ENCODE measurements at places on chromosomes 1 and 21.

DNA sequence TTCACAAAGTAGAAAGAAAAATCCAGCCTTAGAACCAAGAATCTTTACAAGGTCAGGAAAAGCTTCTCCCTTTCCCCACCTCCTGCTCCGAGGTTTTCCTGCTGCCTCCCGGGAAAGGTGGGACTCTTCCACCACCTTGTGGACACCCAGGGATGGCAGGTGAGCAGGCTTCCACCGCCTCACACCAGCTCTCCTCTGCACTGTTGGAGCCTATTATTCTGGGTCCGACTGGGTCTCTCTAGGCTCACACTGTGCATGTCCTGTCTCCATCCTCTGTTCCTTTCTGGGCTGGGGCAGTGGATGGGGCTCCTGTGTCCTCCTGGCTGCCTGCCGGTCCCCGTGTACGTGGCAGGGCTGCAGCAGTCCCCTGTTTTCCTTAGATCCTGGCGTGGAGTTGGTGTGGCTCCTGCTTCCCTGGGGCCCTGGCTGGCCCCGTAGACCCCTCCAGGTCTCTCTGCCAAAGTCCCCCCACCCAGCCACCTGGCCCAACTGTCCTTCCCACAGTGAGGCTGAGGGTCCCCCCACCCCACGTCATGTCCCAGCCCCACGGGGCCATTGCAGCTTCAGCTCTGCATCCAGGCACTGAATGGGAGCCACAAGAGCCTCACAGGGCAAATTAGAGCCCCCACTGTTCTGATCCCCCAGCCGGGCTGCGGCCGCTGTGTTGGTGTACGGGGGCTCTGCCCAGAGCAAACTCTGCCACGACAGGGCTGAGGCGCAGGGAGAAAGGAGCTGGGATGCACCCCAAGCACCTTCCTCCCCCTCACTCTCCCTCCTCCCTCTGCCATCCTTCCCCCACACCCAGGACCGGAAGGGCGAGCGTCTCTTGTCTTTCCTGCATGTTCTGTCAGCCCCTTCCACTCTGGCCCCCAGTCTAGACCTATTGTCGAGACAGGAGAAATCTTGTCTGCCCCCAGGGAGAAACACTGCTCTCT lies 3.3 kb upstream of the SLC45A1 start:
- no peak for DNase-seq

DNA sequence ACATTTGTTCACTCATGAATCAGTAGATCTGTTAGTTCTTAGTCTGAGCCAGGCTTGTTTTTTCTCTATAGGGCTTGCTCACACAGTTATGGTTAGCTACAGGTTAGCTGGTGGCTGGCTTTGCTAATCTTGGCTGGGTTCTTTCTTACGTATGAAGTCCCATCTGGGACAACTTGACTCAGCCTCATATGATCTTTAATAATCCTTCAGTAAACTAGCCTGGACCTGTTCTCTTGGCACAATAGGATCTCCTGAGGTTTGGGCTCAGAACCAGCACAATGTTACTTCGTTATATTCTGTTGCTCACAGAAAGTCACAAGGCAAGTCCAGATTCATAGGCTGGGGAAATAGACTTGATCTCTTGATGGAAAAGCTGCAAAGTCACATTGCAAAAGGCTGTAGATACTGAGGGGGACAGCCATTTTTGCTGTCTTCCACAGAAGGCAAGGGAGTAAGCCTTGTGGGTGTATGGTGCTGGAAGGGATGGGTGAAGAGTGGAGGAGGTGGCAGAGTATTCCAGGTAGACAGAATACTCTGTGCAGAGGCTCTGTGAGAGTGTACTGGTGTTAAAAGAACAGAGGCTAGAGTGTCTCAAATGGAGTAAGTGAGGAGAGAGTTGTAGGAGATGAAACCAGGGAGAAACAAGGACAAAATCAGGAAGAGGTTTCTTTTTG lies 24.4 kb downstream of the EFCAB7 start:
- no peak for DNase-seq

DNA sequence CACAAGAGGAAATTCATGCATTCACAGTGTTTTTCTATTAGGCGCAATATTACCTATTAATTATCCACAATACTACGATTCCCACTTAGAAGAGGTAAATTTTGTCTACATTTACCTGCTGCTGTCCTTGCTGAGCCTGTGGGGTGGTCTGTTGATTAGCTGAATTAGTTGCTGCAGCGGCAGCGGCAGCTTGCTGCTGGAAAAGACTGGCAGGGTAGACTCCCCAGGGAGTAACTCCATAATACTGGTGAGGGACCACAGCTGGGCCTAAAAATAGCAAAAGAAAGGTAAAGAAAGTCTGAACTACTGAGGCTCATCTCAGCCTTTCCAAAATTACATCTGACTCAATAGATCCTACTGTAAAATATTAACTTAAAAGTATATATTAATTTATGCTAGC lies 66.0 kb upstream of the SDC3 start:
- no peak for DNase-seq

GRCh38 chr1:110308247-110308646 lies 30.9 kb upstream of the RBM15 start:
- no peak for DNase-seq

GRCh38 chr1:17911791-17912190 lies 156.7 kb downstream of the ACTL8 start:
- no peak for DNase-seq

GRCh38 chr1:87723193-87723592 lies 394.5 kb downstream of the LMO4 start:
- no peak for DNase-seq

GRCh38 chr1:32981003-32981901 lies 16.6 kb upstream of the RNF19B start:
- DNase-seq = no peak

- DNase-seq = no peak
These were observed 93.8 kb downstream of the DMRTA2 start for GRCh38 chr1:50329332-50329932.

DNA sequence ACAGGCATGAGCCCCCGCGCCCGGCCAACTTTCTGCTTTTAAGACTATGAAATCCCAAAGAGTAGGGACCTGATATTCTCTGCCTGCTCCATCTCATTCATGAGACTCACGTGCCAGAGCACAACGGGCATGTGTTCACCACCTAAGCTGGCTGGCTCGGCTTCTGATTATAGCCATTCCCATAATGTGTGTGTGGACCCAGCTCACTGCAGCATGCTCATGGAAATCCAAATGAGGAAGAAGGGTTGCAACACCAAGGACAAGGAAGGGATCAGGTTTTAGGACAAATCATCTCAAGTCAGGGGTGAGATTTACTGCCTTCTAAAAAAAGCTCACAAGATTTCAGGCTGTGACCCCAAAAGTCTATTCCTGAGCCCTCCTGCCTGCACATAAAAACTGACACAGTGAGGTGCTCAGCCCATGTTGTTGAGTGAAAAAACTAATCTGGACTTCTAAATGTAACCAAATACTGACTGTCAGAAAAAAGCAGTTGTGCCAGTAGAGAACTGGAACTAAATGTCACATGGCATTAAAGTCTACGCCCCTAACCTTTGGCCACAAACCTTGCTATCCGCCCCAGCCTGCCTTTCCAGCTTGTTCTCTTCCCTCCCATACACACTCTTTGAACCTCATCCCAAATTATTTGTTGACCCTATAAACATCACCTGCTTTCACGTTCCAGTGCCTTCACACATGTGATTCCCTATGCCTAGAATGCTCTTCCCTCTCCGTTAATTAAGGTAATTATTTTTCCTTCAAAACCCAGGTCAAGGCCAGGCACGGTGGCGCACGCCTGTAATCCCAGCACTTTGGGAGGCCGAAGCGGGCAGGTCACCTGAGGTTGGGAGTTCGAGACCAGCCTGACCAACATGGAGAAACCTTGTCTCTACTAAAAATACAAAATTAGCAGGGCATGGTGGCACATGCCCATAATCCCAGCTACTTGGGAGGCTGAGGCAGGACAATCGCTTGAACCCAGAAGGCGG lies 9.1 kb upstream of the COA7 start:
- no peak for DNase-seq

GRCh38 chr1:241253471-241253870 lies 103.5 kb downstream of the RGS7 start:
- DNase-seq = no peak

GRCh38 chr21:14589855-14590563 lies 43.9 kb upstream of the SAMSN1 start:
- DNase-seq = no peak

- DNase-seq = peak; percentile 63
These were observed 46.4 kb downstream of the ELF3 start for GRCh38 chr1:202056644-202057334.

GRCh38 chr21:19900149-19900548 lies 1098.1 kb upstream of the NCAM2 start:
- no peak for DNase-seq

DNA sequence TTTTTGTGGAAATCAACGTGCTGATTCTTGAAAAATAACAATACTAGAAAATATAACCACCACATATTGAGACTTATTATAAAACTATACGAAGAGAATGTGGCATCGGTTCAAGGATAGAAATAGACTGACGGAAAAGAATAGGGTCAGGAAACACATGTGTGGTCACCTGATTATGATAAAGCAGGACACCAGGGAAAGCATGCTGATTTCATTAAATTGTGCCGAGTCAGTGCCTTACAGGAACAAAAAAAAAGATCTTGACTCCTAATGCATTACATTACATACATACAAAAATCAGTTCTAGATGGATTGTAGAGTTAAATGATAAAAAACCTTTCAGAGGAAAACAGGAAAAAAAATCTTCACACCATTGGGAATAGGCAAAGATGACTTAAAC lies 43.5 kb upstream of the SERPINC1 start:
- no peak for DNase-seq

- no peak for DNase-seq
These were observed 55.8 kb downstream of the FBXO2 start for GRCh38 chr1:11598461-11598860.

GRCh38 chr1:3031401-3032221 lies 10.3 kb downstream of the ACTRT2 start:
- no peak for DNase-seq

DNA sequence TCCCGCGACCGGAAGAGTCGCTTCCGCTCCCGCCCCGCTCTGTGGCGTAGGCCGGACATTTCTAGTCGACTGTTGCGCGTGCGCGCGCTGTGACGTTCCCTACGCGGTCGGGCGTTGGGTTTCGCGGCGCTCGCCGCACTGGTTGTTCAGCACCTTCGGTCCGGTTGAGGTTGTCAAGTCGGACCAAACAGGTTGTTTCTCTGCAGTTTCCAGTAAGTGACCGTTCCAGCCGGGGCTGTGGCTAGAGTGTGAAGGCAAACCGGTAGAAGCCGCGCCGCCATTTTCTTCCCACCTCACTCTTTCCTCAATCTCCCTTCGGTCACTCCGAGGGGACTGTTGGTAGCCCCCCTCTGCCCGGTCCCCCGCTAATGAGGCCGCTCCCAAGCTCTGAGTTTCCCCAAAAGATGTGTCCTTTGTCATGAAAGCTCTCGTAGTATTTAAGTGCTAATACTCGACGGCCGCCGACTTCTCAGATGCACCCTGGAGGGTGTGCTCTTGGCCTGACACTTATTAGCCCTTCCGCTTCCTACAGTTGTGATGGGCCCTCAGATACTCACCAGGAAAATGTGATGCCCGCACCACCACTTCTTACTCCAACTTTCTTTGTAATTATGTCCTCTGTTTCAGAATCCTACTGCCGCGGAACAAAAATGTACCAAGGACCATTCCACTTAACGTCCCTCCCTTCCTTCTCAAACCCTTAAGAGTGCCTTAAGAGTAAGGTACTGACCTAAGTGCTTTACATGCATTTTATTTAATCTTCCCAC lies 56.3 kb downstream of the TRAF5 start:
- peak; percentile 68 for DNase-seq

DNA sequence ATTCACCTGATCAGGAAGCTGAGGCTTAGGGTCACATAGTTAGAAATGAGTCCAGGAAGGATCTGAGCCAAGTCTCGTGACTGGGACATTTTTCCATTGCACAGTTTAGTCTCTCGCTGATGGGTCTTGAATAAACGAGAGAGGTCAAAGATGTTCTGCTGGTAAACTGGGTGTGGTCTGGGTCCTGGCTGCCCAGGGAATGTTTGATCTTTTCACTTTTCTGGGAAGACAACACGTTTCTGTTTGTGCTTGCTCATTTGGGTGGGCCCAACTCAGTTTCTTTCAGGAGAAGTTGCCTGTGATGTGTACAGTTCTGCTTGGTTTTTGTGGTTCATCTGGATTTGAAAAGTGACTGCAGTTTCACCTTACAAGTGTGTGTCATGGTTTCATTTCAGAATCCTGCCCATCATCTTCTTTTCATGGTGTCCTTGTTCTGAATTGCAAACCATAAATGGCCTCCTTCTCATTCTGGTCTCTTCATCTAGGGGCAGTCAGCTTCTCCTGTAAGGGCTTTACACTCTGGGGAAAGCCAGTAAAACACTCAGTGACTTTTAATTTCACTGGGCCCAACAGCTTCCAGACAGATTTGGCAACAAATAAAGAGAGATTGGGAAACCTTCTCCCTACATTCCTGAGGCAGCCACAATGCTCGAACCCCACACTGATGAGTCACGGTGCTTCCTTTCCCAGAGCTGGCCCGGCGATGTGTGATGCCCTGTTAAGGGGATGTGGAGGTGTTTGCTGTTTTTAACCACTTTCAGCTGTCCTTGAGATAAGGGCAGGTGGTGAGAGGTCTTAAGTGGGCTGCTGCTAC lies 7.2 kb upstream of the TACSTD2 start:
- DNase-seq = no peak

GRCh38 chr1:86499987-86500593 lies 31.4 kb downstream of the CLCA1 start:
- peak; percentile 72 for DNase-seq

- DNase-seq = peak; percentile 4
These were observed 3.4 kb downstream of the NEK7 start for GRCh38 chr1:198160222-198160621.

DNA sequence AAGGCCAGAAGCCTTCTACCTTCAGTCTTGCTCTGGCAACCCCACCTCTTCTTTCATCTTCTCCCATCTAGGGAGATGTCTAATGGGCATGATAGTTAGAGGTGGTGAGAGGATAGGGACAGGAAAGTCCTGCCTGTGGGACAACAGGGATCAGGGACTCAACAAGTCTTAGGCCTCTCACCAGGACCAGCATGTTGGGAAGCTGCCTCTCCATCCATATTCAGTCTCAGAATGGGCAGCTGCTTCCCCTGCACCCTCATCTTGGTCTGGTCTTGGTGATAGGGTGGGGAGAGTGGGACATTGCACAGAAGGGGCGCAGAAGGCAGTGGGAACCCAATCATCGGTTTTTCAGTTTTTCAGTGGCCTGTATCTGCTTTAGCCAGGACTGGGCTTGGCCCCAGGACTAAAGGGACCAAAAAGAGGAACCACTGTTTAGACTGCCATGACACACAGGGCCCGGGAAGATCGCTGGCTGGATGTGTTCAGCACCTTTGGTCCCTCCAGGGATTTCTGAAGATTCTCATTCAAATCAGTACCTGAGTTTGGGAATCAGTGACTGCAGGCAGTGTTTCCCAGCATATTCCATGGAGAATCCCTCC lies 12.7 kb downstream of the RHEX start:
- DNase-seq = no peak

- no peak for DNase-seq
These were observed 44.6 kb downstream of the JAK1 start for GRCh38 chr1:64921771-64922170.
